GM12892 (cell line): ENCODE measurements at places on chromosomes 1 and 21.
A peak's percentile ranks its signal among the peaks of the same experiment; 100 is the strongest.

GRCh38 chr1:23434260-23434775 lies 9.8 kb upstream of the TCEA3 start:
- DNase-seq, result no peak

DNA sequence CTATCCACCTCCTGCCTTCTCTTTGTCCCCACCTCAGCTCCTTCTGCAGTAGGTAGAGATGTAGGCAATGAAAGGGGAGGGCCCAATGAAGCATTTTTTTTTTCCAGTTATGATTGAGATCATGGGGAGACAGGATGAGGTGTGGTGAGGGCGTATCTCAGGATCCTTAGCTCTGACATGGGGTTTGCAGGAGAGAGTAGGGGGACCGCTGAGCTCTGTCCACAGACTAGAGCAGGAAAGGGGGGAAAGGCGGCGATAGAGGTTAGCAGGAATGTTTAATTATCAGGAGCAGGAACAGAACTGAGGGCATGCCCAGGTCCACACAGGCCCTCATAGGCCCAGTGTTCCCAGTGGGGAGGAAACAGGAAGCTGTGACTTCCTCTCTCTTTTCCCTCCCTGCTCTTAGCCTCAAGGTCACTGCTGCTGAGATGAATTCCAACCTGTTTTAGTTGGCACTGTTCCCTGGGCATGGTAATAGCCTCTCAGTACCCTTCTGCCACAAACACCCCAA lies 901 bp upstream of the RXFP4 start:
- no peak for DNase-seq

GRCh38 chr21:26032263-26032662 lies 138.3 kb downstream of the APP start:
- DNase-seq, result no peak

- peak; percentile 58 for DNase-seq
These were observed 22.6 kb downstream of the BTG2 start for GRCh38 chr1:203327684-203328457.

GRCh38 chr1:223859058-223859457 lies 13.3 kb upstream of the TP53BP2 start:
- no peak for DNase-seq

- peak; percentile 79 for DNase-seq
These were observed at the start of gene SLC45A1 for GRCh38 chr1:8317647-8318381. TSS of gene SLC45A1 (plus strand) at chr1:8318114. CDS start at chr1:8324330, 6,216 bp downstream.

GRCh38 chr1:67604778-67605177 lies 80.2 kb upstream of the GADD45A start:
- DNase-seq, result no peak

- DNase-seq, result no peak
These were observed 85.1 kb upstream of the TTC34 start for GRCh38 chr1:2886631-2887030.

- DNase-seq, result no peak
These were observed 392.0 kb downstream of the PLPP3 start for GRCh38 chr1:56187405-56187804.

DNA sequence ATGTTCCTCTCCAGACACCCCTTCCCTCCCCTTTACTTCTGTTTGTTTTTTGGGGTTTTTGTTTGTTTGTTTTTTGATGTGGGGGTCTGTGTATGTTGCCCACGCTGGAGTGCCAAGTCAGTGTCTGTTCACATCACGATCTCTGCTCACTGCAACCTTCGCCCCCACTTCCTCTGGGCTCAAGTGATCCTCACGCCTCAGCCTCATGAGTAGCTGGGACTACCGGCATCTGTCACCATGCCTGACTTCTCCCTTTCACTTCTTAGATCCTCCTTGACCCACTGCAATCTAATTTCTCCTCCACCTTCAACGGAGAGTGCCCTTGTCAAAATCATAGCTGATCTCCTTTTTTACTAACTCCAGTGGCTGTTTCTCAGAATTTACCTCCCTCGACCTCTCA lies 100.7 kb upstream of the KIF26B start:
- no peak for DNase-seq

- DNase-seq, result no peak
These were observed 25.2 kb downstream of the C1QB start for GRCh38 chr1:22677931-22678896.

DNA sequence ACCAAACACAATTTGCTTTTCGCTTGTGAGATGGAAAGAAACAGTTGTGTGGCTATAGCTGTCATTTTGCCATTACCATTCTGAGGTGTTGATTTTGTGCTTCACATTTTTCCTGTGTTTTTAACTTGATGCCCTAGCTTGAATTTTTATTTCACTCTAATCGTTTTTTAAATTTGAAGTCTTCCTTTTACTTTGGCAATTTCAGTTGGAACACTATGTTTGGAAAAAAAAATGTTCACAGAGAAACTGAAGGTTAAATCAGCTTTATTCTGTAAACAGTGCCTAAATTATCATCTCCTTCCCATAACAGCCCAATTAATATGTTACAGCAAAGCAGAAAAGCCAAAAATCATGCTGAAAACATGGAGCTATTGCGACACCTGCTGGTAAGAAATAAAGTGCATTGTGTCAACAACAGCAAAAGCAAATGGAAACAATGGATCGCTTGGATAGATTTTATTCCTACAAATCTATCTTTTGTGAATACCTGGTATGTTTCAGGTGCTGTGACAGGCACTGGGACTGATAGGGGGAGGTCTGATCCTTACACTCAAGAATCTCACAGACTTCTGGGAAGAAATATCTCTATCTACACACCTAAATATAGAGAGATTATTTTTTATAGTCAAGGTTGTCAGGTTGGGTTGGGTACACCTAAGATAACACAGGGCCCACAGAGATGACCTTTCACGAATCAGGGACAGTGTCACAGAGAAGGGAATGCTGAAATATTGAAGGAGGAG lies 16.2 kb upstream of the ERICH3 start:
- no peak for DNase-seq

DNA sequence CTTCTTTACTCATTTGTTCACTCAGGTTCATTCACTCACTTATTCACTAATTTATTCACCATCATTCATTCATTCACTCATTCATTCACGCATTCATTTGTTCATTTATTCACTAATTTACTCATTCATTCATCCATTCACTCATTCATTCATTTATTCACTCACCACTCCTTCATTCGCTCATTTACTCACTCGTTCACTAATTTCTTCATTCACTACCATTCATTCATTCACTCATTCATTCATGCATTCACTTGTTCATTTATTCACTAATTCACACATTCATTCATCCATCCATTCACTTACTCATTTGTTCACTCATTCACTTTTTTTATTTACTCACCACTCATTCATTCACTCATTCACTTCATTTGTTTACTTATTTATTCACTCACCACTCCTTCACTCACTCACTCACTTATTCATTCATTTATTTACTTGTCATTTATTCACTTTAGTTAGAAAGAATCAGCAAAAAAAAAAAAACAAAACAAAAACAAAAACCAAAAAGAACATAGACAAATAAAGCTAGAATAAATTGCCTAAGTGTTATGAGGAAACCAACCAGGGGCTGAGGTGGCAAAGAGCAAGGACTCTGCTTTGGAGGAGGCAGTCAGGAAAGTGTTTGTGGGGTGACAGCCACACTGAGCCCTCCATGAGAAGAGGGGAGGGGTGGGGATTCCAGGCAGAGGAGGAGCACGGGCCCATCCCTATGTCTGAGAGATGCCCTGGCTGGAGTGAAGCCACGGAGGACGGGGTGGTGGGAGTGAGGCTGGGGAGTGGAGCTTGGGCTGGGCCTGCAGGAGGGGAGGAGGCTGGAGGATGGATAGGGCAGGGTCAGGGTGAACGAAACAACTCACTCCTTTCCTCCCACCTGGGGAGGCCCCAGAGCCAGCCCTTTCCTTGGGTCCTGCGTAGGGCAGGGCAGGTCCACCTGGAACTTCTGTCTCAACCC lies 129.2 kb upstream of the WNT4 start:
- no peak for DNase-seq

DNA sequence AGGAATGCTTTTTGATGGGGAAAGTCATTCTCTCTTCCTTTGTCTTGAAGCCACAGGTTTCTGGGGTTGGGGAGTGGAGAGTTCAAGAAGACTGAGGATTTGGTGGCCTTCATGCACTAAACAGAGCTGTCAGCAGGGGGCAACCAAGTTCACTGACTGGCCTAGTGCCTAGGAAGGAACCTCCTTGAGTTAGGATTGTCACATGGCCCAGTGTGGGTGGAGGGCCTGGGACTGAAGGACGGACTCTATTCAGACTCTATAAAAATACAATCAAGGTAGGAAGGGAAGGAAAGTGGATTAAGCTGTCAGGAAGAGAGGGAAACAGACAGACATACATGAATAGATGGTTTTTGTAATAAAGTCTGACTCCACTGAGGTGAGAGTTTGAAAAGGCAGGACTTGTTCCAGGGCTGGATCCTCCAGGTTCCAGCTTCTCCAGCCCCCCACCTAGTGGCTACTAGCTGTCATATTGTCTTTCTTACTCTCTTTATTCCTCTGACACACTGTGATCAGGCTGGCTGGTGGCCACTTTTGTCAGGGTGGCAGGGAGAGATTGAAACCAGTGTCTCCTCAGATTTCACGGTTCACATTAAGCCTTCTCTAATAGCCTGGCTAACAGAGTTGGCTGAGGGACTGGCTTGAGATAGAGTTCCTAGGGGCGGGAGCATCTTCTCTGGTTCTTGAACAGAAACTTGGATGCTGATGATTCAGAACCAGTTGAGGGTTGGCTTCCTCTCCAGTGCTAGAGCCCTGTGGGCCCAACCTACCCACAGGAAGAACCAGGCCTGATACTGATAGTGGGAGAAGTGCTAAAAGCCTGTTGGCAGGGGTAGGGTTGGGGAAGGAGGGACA lies 4.1 kb upstream of the SH3BGRL3 start:
- peak; percentile 62 for DNase-seq

DNA sequence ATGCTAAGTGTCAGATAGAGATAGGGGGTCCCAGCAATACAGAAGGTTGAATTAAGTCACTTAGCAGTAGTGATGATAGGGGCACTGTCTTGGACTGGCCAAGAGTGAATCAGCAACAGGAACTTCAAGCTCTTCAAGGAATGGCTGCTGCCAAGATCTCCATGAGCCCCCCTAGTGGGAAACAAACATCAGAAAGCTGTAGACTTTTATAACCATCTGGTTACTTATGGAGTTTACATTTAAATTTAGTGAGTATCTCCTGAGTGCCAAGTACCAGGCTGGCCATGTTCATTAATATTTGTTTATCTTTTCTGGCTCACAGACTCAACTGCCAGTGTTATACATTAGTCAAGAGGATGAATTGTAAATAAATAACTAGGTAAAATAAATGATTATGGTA lies 327.3 kb downstream of the TTLL7 start:
- no peak for DNase-seq

DNA sequence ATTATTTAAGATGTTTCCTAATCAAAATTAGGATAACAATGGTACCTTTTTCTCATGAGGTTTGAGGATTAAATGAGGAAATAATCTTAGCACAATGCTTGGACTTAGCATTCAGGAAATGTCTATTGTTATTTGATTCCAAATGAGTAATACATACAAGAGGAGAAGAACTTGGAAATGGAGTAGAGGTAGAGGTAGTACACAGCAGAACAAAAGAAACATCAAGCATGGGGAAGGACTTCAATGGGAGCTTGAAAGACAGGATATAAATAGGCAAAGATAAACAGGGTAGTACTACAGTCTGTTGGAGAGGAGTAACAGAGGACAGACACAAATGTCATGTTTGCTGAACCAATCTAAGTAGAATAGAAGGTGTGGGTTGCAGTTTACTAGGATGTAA lies 59.5 kb upstream of the RGS2 start:
- DNase-seq, result no peak

DNA sequence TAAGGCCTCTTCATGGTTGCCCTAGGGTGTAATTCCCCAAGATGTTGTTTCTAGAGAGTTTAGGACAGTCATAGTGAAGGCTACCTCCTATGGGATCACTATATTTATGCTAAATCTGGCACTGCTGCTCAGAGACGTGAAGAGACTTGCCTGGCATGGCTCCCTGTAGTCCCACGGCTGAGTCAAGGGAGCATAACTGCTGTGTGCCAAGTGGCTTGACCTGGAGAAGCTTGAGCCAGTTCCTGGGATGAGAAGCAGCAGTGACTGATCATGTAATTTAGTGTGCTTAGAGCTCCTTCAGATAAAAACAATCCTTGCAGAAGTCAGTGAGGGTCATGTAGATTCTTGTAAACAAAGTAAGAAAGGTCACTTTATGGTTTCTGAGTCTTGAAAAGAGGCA lies 68.9 kb upstream of the TSPAN2 start:
- DNase-seq, result no peak

- DNase-seq, result peak; percentile 32
These were observed 71.8 kb downstream of the CD58 start for GRCh38 chr1:116498789-116499628.

GRCh38 chr1:22410928-22411495 lies 40.6 kb upstream of the ZBTB40 start:
- DNase-seq, result no peak

DNA sequence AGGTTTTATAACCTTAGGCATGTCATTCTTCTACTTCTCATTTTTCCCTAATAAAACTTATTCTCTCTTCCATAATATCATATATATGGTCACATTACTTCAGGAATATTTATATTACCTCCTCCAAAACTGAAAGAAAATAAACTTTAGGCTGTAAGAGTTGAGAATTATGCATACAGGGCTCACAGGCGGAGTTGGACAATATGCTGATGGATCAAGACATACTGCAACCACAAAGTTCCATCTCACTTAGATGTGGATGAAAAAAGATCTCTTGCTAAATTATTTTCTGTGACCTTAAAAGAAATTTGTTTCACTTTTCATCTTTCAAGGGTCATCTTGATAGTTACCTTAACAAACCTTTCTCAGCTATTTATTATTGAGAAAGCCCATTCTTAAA lies 152.6 kb upstream of the PDE4B start:
- no peak for DNase-seq

GRCh38 chr1:200491103-200491502 lies 81.3 kb upstream of the ZNF281 start:
- no peak for DNase-seq

GRCh38 chr1:55146781-55147180 lies 68.4 kb downstream of the USP24 start:
- no peak for DNase-seq

DNA sequence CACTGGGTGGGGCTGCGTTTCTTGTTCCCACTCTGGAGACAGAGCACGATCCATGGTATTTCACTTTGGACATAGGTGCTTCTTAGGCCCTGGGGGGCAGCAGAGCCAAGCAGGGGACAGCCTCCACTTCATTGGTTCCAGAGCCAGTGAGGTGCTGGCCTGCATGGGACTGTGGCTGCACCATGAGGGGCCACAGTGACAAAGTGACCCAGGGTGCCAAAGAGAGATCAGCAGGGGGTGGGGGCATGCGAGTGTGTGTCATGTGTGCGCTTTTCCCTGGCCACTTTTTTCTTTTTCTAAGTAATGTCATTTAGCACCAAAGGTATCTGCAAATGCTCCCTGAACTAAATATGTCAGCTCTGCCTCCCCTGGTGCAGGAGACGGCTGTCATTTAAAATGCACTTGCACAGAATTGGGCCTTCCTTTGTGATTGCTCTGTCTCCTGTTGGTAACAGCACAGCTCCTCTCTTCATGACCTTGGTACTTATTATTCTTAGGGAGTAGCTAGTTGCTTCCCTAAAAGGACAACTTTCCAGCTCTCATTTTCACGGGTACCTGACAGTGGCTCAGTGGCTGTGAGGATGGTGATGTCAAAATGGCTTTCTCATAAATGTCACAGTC lies 75.5 kb upstream of the VAMP3 start:
- DNase-seq, result no peak

- no peak for DNase-seq
These were observed 807 bp downstream of the CEP85 start for GRCh38 chr1:26234644-26235370.

GRCh38 chr1:184492536-184492935 lies 105.7 kb downstream of the C1orf21 start:
- no peak for DNase-seq

GRCh38 chr1:170262276-170262939 lies 116.6 kb downstream of the NTMT2 start:
- no peak for DNase-seq
